ENCODE measurements at places on chromosomes 7 and 10.
A peak's percentile ranks its signal among the peaks of the same experiment; 100 is the strongest.

DNA sequence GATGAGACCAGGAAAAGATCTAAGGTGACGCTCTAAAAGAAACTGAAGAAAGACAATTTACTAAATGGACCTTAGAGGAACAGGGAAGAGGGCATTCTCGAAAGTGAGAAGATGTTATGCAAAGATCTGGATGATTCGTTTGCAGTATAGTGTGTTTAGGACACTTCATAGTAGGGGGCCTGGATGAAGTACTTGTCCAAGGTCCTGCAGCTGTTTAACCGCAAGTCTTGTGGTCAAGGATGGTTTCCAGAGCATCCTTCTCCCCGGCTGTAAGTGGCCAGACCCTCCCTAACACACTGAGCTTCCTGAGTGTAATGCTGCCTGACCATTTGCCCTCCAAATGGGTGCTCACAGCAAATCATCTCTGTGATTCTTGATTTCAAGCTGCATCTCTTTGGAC lies 101.6 kb downstream of the XPNPEP1 start:
- DNase-seq: no peak

GRCh38 chr10:75978213-75978612 lies 546.8 kb downstream of the LRMDA start:
- DNase-seq: no peak

- no peak for DNase-seq
Measured at GRCh38 chr10:71075759-71076472, 136.5 kb upstream of the UNC5B start.

DNA sequence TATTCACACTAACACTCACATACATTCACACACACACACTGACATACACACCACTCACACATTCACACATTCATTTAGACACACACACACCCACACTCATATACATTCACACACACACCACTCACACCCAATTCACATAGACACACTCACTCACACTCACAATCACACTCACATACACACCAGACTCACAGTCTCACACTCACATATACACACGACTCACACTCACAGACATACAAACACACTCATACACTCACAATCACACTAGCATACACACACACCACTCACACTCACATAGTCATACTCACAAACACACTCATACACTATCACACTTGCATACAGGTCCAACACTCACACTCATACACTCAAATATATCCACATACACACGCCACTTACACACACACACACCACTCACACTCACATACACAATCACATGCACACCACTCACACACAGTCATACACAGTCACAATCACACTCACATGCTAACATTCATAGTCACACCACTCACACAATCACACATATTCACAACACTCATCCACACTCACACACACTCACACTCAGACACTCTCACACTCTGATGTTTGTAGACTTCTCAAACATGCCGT lies 312.6 kb downstream of the SFMBT2 start:
- no peak for DNase-seq

GRCh38 chr7:116776610-116777289 lies 85.6 kb upstream of the CAPZA2 start:
- no peak for DNase-seq

DNA sequence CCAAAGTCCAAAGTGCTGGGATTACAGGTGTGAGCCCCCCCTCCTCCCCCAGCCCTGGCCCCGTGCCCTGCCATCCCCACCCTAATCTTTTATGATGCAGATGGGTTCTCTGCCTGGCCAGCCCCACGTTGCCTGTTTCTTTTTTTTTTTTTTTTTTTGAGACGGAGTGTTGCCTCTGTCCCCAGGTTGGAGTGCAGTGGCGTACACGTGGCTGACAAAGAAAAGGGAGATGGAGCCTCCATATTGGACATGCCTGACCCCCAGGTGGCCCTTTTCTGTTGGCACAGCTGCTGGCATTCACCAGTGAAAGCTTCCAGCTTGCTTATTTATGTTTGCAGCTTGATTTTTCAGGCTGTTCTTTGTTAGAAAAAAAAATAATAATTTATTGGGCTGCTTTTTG lies 235.3 kb downstream of the CCDC3 start:
- DNase-seq: no peak

GRCh38 chr7:83452256-83452655 lies 196.7 kb downstream of the SEMA3E start:
- DNase-seq: no peak

- no peak for DNase-seq
Measured at GRCh38 chr10:104376784-104377300, 23.2 kb downstream of the CFAP58 start.

DNA sequence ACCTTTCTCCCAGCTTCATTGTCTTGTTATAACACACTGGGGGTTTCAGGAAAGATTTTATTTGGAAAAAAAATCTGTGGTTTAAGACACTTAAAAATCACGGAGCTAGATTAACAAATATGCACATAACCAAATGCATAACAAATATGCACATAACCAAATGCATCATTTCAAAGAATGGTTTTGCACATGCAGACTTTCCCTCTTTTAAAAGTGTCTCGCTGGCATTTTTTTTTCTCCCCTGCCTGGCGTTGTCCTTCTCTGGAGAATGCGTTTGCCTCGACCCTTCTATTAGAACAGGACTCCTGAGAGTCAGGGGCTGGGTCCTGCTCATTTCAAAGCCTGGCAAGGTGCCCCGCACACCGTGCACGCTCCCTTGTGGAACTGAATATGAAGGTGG lies 42.7 kb upstream of the LOXL4 start:
- no peak for DNase-seq

DNA sequence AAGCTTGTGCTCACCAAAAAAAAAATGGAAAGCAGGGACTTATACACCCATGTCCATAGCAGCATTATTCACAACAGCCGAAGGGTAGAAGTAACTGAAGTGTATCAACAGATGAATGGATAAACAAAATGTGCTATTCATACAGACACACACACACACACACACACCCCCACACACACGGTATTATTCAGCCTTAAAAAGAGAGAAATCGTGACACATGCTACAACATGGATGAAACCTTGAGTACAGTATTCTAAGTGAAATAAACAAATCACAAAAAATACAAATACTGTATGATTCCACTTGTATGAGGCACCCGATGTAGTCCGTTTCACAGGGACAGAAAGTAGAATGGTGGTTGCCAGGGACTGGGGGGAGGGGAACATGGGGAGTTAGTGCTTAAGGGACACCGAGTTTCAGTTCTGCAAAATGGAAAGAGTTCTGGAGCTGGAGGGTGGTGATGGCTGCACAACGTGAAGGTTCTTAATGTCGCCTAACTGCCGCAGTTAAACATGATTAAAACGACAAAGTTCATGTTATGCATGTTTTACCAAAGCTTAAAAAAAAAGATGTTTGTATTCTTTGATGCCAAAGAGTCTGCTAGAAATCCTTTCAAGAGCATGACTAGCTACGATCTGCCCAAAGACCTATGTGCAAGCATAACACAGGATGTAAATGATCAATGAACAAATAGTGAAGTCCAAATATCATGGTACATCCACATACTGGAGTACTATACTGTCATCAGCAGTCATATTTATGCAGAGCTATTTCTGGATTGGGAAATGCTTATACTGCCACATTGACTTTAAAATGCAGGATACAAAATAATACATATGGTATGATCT lies 7.2 kb downstream of the TNS3 start:
- peak; percentile 69 for DNase-seq

GRCh38 chr7:104945599-104945956 lies 68.4 kb upstream of the KMT2E start:
- no peak for DNase-seq

Measured in pons (tissue), 1 donor.